ENCODE measurements at places on chromosomes 11 and 22. TPM values are rescaled to one million over a fixed set of nuclear protein-coding genes. Genes with fewer than 3 reads are reported as not detected.

HEPHL1 gene
- not detected for total RNA-seq

KCNJ11 gene
- 3.3 TPM for total RNA-seq

TUT1 gene
- 14.4 TPM for total RNA-seq

MS4A15 gene
- total RNA-seq = not detected

GGTLC3 gene
- total RNA-seq = not detected

All from spleen (tissue), 13 donors.